Uterus (tissue), 4 donors: ENCODE measurements at places on chromosomes 4 and X.

DNA sequence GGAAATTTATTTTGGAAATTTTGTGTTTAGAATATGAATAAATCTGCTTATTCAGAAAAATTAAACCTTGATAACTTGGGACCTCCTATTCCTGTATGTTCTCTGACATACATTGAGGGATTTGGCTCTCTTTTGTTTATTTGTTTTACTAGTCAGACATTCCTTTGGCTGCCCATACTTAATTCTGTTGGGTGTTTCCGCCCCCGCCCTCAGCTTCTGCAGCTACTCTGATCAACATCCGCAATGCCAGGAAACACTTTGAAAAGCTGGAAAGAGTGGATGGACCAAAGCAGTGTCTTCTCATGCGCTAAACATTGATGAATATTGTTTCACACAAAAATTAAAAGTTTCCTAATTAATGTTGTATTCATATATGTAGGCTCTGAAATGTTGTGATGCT, 40.5 kb downstream of the RRAGB start:
- no peak overlapping the region for H3K27ac ChIP-seq
- no peaks in the 10 kb centered on the region for H3K36me3 ChIP-seq
- H3K4me3 ChIP-seq, result no peak overlapping the region
- H3K4me1 ChIP-seq, result no peaks in the 10 kb centered on the region

DNA sequence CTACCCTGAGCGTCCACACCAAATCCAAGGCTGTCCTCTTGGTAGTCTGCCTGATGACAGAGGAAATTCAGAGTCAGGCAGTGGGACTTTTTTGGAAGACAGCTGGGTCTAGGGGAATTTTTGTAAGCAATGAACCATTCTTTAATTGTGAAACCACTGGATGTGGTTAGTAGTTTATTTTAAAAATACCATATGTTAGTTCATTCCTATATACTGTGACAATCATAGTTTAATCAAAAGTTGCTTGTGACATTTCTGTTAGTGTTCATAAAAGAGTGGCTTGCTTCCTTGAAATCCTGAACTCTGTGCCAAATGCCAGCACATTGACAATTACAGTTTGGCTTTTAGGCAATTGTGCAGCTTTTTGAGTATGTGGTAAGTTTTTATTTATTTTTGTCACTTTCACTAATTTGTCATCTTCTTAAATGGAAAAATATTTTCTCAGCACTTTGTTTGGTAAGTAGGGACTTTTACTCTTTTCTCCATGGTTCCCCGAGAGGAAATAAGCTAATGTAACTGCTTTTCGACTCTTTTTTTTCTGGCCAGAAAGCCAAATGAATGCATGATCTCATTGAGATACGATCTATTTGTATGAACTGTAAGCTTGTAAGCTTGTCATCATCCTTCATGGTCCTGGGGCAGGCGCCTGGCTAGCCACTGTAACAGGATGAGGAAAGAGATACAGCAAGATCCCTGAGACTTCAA, 72.6 kb upstream of the SLC4A4 start:
- no peaks in the 10 kb centered on the region for H3K27me3 ChIP-seq
- H3K36me3 ChIP-seq, result no peaks in the 10 kb centered on the region
- DNase-seq, result no peak
- no peak overlapping the region for H3K4me3 ChIP-seq
- no peak overlapping the region for H3K27ac ChIP-seq

DNA sequence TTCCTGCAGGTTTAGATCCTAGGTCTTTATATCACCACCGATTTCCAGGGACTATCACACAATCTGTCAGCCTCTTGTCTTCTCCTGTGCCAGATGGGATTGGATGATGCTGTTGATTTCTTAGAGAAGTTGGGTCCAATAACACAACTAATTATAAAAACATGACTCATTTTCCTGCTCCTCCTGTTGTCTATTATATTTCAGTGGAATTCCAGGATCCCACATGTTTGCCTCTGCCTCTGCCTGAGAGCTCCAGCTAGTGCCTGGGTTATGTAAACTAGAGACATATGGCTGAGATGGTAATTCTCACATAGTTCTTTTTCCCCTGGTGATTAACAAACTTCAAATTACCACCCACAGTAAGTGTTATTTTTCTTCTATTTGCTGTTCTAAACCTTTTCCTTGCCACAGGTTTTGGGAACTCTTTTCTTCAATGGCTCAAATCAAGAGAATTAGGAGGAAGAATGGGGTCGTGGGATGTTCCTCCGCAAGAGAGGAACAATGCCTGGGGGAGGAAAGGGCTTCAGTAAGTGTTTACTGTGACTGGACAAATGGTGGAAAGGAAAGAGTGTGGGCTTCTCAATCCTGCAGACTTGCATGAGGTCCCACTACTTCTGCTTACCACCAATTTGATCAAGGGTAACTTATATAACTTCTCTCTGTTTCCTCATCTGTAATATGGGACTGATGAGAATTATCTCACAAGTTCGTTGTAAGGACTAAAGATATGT, 3.4 kb upstream of the HOPX start:
- H3K27me3 ChIP-seq, result no peaks in the 10 kb centered on the region
- no peaks in the 10 kb centered on the region for H3K4me1 ChIP-seq
- no peak overlapping the region for H3K27ac ChIP-seq

DNA sequence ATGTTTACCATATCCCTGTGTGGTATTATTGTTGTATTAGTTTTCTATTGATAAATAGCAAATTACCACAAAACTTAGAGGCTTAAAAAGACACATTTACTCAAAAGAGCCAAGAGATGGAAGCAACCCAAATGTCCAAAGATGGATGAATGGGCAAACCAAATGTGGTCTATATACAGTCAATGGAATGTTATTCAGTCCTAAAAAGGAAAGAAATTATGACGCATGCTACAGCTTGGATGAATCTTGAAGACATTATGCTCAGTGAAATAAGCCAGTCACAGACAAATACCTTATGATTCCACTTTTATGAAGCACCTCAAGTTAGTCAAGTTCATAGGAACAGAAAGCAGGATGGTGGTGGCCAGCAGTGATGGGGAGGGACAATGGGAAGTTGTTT, 144.7 kb downstream of the QDPR start:
- H3K36me3 ChIP-seq, result no peaks in the 10 kb centered on the region
- no peak overlapping the region for H3K27ac ChIP-seq
- no peak for DNase-seq
- no peaks in the 10 kb centered on the region for H3K4me1 ChIP-seq
- H3K27me3 ChIP-seq, result no peaks in the 10 kb centered on the region

- H3K4me3 ChIP-seq, result no peak overlapping the region
- H3K4me1 ChIP-seq, result no peaks in the 10 kb centered on the region
- no peak for DNase-seq
- no peaks in the 10 kb centered on the region for H3K36me3 ChIP-seq
Measured at GRCh38 chr4:125681240-125681639, 366.5 kb downstream of the FAT4 start.

GRCh38 chr4:26717332-26717731, 133.4 kb downstream of the TBC1D19 start:
- no peaks in the 10 kb centered on the region for H3K36me3 ChIP-seq
- DNase-seq, result no peak
- no peak overlapping the region for H3K4me3 ChIP-seq
- H3K27ac ChIP-seq, result no peak overlapping the region

GRCh38 chr4:141376769-141377168, 156.1 kb downstream of the ZNF330 start:
- H3K27ac ChIP-seq, result no peak overlapping the region
- no peaks in the 10 kb centered on the region for H3K36me3 ChIP-seq
- H3K27me3 ChIP-seq, result no peaks in the 10 kb centered on the region
- H3K4me3 ChIP-seq, result no peak overlapping the region
- no peak for DNase-seq

- H3K27me3 ChIP-seq, result no peaks in the 10 kb centered on the region
- H3K4me3 ChIP-seq, result no peak overlapping the region
- no peak overlapping the region for H3K27ac ChIP-seq
- H3K36me3 ChIP-seq, result no peaks in the 10 kb centered on the region
- DNase-seq, result no peak
Measured at GRCh38 chr4:10524196-10524833, 67.1 kb upstream of the ZNF518B start.

DNA sequence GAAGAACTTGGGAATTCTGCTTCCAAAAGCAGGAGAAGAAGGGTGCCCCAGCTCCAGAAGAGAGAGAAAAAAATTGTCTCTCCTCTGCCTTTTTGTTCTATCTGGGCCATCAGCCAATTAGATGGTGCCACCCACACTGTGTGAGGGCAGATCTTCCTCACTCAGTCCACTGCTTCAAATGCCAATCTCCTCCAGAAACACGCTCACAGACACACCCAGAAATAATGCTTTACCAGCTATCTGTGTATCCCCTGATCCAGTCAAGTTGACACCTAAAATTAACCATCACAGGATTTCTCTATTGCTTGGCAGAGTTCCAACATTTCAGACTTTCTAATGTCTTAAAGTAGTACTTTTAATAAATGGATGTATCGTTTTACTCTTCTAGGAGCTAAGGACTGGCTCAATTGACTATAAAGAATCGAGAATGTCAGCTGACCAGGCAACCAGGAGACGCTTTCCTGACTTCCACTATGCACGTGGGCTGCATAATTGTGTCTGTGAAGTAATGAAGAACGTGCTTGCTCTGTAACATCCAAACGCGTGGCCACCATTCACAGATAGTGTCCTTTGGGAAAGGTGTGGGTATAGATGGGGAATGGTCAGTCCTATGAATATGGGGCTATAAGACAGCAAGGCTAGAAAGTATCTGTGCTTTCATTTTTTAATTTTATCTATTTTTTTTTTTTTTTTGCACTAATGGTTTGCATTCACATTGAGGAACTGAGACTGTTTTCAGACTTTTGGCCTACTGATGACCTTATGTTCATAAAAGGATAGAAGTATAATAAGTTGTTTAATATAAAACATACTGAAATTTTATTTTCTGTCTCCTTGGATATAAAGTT, 9.9 kb upstream of the SMIM20 start:
- H3K27ac ChIP-seq, result no peak overlapping the region
- no peaks in the 10 kb centered on the region for H3K4me1 ChIP-seq
- H3K4me3 ChIP-seq, result no peak overlapping the region
- no peaks in the 10 kb centered on the region for H3K36me3 ChIP-seq
- DNase-seq, result no peak

- no peak overlapping the region for H3K27ac ChIP-seq
- H3K36me3 ChIP-seq, result no peaks in the 10 kb centered on the region
- no peaks in the 10 kb centered on the region for H3K4me1 ChIP-seq
- H3K4me3 ChIP-seq, result no peak overlapping the region
- no peaks in the 10 kb centered on the region for H3K27me3 ChIP-seq
Measured at GRCh38 chr4:93152491-93152890, 676.1 kb upstream of the ATOH1 start.

DNA sequence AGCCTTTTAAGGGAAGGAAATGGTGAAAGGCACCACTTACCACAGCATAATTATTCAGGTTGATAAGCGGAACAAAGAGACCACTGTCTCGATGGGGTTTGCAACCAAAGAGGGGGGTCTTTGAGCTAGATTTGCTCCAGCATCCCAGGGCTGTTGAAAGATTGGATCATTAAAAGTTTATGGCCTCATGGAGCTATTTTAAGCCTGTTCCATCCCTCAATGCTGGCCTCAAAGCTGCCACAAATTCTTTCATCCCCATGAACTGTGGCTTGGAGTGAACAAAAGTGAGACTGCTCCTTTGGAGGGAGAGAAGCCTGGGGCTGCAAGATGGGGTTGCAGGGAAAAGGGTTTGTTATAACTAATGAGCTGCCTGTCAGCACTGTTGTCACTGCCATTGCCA, 209.8 kb downstream of the RTL9 start:
- H3K4me3 ChIP-seq, result no peak overlapping the region
- H3K27me3 ChIP-seq, result no peaks in the 10 kb centered on the region

DNA sequence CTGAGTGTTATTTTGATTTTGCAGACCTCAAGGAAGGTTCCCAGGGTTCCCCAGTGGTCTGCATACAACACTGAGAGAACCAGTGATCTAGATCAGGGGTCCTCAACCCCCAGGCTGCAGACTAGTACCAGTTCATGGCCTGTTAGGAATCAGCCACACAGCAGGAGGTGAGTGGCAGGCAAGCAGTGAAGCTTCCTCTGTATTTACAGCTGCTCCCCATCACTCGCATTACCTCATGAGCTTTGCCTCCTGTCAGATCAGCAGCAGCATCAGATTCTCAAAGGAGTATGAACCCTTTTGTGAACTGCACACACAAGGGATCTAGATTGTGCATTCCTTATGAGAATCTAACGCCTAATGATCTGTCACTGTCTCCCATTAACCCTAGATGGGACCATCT, 28.5 kb downstream of the EDNRA start:
- no peak overlapping the region for H3K4me3 ChIP-seq
- no peak for DNase-seq
- no peak overlapping the region for H3K27ac ChIP-seq
- no peaks in the 10 kb centered on the region for H3K4me1 ChIP-seq
- no peaks in the 10 kb centered on the region for H3K36me3 ChIP-seq

- H3K4me3 ChIP-seq, result no peak overlapping the region
- H3K4me1 ChIP-seq, result no peaks in the 10 kb centered on the region
- H3K27me3 ChIP-seq, result no peaks in the 10 kb centered on the region
- H3K27ac ChIP-seq, result no peak overlapping the region
- DNase-seq, result no peak
Measured at GRCh38 chr4:82528074-82528473, 33.7 kb downstream of the TMEM150C start.

GRCh38 chr4:35342833-35343232, 901.5 kb downstream of the ARAP2 start:
- H3K4me3 ChIP-seq, result no peak overlapping the region
- H3K36me3 ChIP-seq, result no peaks in the 10 kb centered on the region
- no peaks in the 10 kb centered on the region for H3K4me1 ChIP-seq
- H3K27me3 ChIP-seq, result no peaks in the 10 kb centered on the region
